Stimulated activated CD8-positive, alpha-beta memory T cell treated with anti-CD3 and anti-CD28 coated beads, Interleukin-15, amount 100 ng/mL, for 24 hours (primary cell): ENCODE measurements at places on chromosomes 2 and 18.

GRCh38 chr2:85522090-85522647 lies 16.8 kb upstream of the MAT2A start:
- DNase-seq: no peak

DNA sequence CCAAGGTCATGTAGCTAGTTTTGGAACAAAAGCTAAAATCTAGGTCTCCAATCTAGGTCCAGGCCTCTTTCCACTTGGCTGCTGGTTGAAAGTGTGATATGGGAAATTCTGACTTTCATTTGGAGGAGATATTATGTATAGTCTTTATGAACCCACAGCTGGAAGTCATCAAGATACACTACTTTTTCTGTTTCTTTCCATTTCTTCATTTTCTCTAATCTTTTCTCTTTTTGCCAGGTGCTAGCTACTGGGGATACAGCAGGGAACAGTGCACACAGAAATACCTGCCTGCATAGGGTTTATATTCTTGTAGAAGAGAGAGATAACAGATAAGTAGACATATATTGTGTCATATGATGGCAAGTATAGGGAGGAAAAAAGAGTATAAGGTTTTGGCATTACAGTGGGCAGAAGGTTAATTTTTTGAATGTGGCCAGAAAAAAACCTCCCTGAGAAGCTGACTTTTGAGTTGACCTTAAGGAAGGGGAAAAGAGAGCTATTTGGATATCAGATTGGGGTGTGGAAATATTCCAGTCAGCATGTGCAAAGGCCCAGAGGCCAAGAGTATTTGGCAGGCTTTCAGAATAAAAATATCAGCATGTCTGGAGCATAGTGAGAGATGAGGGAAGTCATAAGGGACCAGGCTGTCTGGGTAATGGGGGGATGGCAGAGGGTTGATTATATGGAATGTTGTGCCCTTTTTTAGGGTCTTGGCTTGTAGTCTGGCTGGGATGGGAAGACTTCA lies 15.6 kb downstream of the IL1R1 start:
- DNase-seq: no peak

- DNase-seq: no peak
Measured at GRCh38 chr2:215394102-215394805, 41.6 kb downstream of the FN1 start.

DNA sequence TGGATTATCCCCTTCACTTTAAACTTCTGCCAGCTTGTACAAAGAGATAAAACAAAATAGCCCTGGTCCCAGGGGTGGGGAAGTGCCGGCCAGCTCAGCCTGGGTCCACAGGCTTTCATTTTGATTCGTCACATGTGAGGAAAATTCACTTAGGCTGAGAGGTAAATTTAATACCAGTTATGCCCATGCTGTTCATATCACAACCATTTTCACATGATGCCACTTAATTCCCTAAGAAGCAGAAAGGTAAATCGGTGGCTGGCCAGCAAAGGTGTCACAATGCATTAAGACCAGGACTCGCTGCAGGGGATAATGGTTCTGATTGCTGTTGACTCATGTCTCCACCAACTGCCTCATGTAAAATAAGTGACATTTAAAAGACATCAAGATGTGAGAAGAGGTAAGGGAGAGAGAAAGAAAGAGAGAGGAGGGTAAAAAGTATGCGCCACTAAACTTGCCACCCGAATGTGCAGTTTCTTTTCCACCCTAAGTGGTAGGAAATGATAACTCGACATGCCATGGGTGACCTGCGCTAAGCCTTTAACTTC lies 261.0 kb upstream of the SIX3 start:
- DNase-seq: no peak

DNA sequence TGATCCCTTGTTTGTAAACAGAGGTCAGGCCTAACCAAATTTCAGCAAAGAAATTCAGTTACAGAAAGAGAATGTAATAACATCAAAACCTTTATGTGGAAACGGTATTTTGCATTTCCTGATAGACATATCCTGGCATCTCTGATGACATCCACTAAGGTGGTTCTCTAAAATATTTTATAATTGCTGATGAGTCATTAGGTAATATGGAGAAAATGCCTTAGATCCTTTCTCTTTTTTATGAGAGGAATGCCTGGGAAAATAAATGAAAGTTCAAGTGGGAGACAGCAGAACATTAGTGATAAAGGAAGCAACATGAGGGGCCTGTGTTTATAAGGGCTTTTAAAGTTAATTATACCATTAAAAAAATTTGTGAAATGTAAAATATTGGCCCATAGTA lies 72.6 kb downstream of the PLCL1 start:
- no peak for DNase-seq

DNA sequence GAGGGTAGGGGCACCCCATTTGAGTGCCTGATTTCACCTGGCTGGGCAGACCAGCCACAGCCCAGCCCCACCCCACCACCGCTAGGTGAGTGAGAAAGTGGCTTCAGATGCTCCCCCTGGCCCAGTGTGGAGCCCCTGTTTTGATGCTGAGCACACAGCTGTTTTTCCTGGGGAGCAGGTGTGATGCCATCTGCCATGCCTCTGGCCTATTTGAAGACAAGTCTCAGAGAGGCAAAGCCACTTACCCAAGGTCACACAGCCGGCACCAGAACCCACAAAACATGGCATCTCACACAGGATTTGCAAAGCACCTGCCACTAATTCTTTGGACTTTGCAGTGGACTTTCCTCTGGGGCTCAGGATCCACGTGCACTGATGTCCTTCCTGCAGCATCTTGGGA lies 131.3 kb downstream of the INHBB start:
- no peak for DNase-seq

DNA sequence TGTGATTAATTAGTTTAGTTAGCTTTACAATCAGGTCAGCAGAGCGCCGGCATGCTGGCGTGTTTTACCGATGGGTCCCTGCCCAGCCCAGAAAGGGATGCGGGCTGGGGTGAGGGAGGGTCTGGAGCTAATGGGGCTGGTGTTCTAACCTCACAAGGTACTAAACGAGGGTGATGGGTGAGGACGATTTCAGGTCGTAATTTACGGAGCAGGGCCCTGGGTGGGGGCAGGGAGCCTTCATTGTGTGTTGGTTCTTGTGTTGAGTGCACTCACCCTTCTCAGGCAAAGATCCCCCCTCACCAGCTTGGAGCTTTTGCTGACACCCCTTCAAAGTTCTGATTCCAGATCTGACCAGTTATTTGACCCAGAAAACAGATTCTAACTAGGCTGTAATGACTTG lies 39.5 kb downstream of the PTGR3 start:
- no peak for DNase-seq

DNA sequence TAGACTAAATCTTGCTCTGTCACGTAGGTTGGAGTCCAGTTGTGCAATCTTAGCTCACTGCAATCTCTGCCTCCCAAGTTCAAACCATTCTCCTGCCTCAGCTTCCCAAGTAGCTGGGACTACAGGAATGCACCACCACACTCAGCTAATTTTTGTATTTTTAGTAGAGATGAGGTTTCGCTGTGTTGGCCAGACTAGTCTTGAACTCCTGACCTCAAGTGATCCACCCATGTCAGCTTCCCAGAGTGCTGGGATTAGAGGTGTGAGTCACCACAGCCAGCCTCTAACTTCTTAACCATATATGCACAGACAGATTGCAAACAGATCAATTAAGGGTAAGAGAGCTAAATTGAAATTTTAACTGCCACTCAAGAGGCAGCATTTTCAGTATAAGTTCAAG lies 22.1 kb upstream of the CNGA3 start:
- no peak for DNase-seq

DNA sequence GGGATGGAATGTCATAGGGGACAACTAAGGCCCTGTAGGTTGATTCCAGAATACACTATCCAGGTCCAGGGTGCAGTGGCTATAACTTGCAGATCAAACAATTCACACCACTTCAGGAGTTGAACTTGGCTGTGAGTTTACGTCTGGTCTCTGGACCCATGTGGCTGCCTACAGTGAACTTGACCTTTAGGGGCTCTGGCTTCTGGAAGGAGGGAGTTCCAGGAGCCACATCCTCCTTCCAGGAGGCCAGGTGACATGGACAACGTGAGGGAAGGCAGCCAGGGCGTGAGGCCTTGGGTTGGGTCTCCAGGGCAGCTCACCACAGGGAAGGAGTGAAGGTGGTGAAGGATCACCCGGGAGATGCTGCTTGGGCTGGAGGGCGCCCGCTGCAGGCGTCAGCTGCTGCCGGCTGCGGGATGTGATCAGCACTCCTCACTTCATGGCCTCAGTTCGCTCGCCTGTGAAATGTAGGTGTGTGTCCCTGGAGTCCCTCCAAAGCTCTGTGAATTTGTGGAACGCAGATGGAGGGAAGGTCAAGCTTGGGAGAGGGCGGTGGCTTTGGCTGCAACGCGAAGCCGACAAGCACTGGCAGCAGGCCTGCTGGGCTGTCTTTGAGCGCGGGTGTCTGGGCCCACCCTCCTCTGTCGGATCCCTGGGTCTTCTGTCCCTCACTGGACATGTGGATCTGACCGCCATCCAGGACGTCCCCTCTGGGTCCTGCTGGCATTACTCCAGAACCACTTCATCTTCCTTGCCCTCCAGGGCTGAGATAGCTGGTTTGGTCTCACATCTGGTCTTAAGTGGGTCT lies 146.5 kb downstream of the GLI2 start:
- DNase-seq: no peak

DNA sequence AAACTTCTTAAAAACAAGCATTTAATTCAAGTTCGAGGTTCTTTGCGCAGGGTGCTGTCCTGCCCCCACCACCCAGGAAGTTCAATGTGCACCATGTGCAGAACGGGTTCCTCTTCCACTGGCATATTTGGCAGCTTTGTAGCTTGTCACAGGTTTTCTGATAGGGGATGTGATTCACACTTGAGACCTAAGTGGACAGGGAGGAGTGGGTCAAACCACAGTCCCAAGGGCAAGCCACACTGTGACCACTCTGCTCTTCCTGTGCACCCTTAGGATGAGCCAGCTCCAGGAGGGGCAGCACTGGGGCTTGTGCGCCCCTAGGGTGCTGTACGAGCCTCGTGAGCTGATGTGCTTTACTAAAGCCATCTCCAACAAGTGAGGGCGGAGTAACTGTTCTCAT lies 82.5 kb downstream of the TGFA start:
- no peak for DNase-seq

DNA sequence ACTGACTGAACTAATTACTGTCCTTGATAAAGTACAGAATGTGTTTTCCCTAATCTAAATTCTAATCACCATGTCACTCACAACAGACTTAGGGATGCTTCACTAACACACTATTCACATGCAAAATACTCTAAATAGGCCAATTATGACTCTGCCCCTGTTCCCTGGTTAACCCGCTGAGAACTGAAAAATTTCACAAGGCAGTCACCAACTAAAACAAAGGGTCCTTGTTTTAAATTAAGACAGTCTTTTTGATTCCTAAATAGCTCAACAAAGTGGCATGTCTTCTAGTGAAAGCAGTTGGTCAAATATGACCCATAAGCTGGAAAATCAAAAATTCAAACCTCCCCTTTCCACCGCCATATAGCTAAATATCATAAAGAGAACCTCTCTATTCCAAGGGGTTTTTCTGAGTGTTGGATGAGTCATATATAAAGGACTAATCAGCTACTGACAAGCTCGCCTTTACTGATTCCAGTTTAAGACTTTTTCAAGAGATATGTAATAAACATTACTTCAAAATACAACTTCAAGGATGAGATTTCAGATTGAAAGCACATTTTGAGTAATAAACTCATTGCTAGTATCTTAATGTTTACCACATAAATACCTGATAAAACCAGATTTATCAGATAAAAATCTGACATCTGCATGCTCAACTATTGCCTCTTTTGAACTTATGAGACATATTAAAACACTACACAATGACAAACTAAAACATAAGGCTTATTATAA lies 235.8 kb downstream of the TCF4 start:
- no peak for DNase-seq

GRCh38 chr18:55768255-55768654 lies 180.3 kb upstream of the TCF4 start:
- no peak for DNase-seq

- DNase-seq: no peak
Measured at GRCh38 chr2:86335865-86336674, 1.4 kb downstream of the REEP1 start.

- DNase-seq: no peak
Measured at GRCh38 chr2:2083113-2083758, 247.8 kb downstream of the MYT1L start.

- DNase-seq: no peak
Measured at GRCh38 chr2:24955921-24956320, 15.8 kb downstream of the DNAJC27 start.

DNA sequence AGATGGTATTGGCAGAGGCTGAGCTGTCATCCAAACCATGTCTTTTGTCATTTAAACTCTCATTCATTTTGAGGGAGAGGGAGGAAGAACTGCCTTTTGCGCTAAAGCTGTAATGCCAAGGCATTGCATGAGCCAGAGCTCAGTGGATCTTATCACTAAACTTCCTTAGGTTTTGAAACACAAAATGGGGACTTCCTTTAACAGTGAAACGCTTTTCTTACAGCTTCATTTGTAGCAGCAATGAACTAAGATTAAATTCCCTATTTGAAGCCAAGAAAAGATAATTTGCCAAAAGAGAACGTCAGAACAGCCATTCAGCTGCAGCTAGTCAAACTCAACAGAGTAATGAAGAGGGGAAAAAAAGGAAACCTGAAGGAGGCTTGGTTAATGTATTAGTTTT lies 143.5 kb upstream of the MMADHC start:
- DNase-seq: no peak
